ENCODE measurements at places on chromosomes 12 and 14.

DNA sequence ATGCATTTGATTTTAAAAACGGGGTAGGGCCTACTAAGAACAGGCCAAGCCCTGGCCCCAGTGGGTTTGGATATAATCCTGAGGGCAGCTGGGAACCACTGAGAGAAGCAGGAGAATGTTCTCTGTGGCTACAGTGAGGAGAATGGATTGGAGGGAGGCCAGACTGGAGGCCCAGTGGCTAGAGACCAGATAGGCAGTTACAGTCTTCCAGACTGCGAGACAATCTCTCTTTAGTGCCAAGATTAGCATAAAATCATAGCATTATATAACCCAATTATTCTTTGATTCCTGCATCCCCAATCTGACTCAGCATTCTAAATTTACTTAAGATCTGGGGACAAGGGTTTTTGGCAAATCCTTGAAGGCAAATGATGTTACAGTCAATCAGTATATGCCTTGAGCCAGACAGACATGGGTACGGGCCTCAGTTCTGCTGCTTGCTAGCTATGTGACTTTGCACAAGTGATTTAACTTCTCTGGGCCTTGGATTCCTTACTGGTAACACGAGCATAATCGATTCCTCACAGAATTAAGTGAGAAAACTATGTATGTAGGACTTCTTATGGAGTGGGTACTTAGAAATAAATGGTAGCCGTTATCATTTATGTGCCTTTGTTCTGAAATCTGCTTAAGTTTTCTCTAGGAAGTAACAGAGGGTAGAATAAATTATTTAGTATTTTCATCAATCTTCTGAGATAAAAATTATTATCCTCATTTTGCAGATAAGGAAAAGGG lies 18.3 kb downstream of the NINJ2 start:
- DNase-seq = no peak

DNA sequence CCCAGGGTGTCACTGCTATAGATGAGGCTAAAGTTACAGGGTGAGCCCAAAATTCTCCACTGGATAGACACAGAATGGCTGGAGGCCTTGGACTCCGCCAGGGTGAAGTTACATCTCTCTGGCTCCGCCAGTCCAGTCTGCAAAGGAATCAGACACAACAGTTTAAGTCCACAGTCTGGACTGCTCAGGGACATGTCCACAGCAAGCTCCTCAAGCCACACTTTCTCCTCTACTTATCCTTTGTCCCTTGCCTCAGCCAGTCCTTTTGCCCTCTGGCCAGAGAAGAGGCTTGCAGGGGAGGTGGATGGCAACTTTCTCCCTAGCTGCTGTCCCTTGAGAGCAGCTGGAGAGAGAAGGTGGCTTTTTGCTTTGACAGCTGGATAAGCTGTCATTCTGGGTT lies 28.0 kb downstream of the PTPRB start:
- DNase-seq = no peak

GRCh38 chr12:1277905-1278304 lies 286.9 kb downstream of the ERC1 start:
- no peak for DNase-seq

- no peak for DNase-seq
Measured at GRCh38 chr14:34715127-34715863, 902 bp upstream of the CFL2 start.

All from ACHN (cell line).